Activated gamma-delta T cell (primary cell): ENCODE measurements at places on chromosomes 12 and 14.

DNA sequence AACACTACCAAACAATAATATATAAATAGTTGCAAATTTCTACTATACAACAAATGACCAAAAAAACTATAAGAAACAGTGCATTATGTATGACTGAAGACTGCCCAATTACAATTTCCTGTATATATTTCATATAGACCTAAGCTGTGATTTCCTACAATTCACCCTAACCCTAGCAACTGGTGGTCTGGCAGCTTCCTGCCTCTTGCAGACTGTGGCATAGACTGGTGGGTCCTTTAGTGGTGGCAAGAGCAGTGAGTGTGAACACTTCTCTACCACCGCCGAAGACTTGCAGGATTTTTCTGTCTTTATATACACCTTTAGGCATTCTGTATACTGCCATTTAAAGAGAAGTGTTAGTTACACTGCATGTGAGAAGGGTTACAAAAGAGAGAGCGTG lies 43.6 kb upstream of the CMAS start:
- DNase-seq = no peak

DNA sequence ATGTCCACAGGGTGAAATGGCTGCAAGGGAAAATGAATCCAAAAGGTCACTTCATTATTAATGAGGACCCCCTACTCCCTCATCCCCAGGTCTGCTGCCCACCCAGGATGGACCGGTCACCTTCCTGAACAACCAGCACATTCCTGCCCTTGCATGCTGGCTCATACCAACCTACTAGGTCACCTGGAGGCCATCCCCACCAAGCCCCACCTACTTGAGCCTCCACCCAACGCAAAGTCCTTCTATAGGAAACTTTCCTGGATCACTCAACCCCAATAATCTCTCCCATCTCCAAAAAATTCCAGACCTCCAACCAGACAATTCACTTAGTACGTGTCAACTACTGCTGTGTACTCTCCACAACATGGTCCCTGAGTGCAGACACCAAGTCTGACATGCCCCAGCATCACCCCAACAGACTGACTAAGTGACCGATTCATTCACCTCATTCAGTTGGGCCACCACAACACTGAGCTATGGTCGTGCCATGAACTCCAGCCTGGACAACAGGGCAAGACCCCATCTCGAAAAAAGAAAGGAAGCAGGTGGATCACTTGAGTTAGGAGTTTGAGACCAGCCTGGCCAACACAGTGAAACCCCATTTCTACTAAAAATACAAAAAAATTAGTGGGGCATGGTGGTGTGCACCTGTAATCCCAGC lies 18.1 kb downstream of the CLMN start:
- no peak for DNase-seq

DNA sequence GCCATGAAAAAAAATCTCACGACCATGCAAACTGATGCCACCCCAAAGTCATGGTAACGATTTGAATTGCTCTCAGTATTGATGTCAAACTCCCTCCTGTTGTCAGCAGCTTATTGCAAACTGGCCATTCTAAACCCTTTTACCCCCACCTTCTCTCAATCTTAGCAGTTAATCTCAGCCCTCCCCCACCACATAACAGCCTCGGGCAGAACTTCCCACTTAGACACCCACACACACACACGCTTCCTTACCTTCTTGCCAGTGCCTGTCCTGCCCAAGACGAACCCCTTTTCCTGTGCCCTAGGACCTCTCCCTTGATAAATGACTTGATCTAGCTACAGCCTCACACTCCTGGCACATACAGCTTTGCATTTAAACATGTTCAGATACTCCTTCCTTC lies 56.6 kb downstream of the GPATCH2L start:
- DNase-seq = no peak

DNA sequence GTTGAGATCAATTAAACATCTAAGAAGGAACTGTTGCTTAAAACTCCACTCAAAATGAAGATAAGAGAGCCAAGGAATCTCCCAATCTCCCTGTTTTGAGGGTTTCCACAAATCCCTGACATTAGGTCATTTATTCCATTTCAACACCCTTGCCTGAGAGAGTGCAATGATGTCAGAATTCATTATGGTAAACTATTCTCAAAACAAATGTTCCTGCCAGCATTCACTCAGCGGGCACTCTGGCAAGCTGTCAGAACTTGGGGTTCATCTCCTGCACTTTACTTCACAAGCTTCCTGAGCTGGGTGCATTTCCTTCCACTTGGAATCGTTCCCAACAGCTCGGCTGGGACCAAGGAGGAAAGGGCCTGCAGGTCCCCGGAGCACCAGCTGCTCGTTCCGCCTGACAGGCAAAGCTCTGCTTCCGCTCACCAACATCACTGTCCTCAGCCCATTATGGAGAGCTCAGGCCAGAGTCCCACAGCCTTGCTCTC lies 117.8 kb downstream of the TTC7B start:
- DNase-seq = no peak

GRCh38 chr14:105147671-105148603 lies 20.6 kb downstream of the JAG2 start:
- no peak for DNase-seq

DNA sequence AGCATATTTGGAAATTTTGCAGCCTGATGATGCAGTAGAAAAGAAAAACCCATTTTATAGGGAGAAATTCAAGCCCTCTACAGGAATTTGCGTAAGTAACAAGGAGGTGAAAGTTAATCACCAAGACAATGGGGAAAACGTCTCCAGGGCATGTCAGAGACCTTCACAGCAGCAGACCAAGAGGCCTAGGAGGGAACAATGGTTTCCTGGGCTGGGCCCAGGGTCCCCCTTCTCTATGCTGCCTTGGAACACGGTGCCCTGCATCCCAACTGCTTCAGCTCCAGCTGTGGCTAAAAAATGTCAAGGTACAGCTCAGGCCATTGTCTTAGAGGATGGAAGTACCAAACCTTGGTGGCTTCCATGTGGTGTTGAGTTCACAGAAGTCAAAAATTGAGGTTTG lies 6.5 kb upstream of the KRT6C start:
- DNase-seq = no peak

DNA sequence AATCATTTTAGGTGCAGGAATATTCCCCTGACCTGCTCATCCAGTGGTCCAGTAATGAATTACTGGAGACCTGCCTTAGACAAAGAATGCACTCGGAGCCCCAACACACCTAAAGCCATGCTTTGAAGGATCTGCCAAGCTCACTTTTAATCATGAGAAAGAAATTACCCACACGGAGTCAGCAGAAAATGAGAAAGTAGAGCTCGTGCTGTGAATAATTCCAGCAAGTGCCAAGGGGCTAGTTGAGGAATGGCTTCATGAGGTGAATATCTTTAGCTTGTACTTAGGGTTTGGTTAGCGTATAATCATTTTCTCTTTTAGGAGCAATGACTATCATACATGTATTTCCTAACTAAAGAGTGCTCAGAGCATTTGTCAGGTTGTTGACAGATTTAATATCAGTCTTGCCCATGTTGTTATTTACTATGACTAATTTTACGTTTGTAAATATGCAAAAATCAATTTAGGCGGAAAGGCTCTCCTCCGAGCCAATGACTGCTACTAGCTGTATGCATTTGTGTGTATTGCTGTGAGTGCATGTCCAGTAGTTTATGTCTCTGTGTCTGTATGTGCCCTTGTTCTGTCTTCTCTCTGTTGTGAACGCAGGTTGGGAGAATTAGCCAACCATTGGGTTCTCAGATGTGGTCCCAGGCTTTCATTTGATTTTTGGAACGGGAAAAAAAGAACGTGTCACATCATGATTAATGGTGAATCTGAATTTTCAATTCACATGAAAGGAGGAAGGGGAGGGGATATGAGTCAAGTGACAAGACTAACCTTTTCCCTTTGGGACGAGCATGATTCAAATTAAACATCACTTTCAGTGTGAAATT lies 98.4 kb downstream of the RMST start:
- DNase-seq = no peak

GRCh38 chr14:70660967-70661893 lies 19.5 kb downstream of the TTC9 start:
- DNase-seq = no peak

DNA sequence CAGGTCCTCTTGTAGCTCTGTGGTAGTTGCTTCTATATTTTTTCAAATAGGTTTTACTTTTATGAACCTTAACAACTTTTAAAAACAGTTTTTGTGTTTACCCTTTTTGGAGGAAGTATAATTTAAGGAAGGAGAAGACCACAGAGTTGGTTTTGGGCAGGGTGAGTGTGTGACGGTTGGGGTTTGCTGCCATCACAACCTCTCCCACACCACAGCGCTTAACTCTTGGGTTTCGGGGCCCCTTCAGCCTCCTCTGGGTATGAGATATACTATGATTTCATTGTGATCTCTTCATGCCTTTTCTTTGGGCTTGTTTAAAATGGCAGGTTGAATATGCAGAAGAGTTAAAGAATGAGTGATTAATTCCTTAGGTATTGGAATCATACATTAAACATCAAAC lies 228.7 kb upstream of the CRY1 start:
- DNase-seq = no peak

- peak; percentile 52 for DNase-seq
Measured at GRCh38 chr14:53217316-53217994, 64.3 kb upstream of the DDHD1 start.

- no peak for DNase-seq
Measured at GRCh38 chr12:101784376-101784775, 45.1 kb upstream of the SYCP3 start.

- DNase-seq = no peak
Measured at GRCh38 chr14:57009585-57010515, 199.6 kb upstream of the OTX2 start.

- no peak for DNase-seq
Measured at GRCh38 chr12:55955800-55956508, 9.9 kb downstream of the PMEL start.

GRCh38 chr12:92506891-92507290 lies 195.9 kb upstream of the PLEKHG7 start:
- DNase-seq = no peak

DNA sequence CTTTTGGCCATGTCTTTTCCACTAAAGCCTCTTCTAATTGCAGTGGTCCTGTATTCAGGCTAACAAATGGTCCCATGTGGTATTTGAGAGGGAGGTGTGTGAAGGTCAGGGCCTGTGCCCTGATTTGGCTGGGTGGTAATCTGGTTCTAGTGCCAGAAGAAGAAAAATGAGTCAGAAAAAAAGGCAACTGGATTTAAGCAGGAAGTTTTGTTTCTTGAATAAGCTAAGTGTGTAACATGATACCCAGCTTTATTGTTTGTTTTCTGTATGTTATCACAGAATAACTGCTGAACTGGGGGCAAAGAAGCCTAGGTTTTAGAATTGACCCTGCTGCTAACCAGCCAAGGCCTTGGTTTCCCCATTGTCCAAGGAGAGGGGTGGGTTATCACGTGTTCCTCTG lies 134.0 kb downstream of the ANO6 start:
- no peak for DNase-seq

- DNase-seq = no peak
Measured at GRCh38 chr12:122730215-122731014, at the start of gene HCAR1. TSS of gene HCAR1 (minus strand) at chr12:122730844. CDS start at chr12:122730339, 505 bp downstream.

DNA sequence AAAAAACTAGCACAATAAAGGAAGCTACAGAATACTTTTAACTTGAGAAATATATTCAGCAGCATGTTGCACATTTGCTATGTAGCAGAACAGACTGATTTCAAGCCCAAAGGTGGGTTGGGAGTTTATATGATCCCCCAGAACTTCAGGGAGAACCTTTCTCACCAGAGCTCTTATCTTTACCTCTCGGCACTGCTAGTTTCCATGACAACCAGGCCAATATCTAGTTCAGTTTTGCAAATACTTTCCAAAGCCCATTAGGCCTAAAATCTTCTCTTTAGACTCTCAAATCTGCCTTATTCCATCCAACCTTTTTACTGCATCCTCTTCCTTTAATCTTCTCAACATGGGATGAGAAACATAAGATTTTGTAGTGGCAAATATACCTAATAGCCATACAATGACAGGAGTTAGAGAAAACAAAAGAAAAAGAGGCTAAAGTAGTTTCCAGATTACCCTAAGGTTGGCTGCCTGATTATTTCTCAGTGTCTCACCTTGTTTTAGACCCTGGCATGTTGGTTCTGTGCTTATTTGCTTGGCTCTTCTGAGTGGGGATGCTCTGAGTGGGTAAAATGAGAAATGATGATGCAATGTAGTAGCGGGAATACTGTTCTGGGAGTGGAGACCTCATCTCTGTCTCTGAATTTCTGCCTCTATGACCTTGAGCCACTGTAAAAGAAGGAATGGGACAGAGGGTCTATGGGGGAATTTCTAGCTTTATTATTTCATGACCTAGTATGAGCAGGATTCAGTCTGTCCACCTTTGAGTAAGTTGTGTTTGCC lies 427.6 kb upstream of the STXBP6 start:
- no peak for DNase-seq
